ENCODE measurements at places on chromosomes 5 and 9.
A peak's percentile ranks its signal among the peaks of the same experiment; 100 is the strongest.

DNA sequence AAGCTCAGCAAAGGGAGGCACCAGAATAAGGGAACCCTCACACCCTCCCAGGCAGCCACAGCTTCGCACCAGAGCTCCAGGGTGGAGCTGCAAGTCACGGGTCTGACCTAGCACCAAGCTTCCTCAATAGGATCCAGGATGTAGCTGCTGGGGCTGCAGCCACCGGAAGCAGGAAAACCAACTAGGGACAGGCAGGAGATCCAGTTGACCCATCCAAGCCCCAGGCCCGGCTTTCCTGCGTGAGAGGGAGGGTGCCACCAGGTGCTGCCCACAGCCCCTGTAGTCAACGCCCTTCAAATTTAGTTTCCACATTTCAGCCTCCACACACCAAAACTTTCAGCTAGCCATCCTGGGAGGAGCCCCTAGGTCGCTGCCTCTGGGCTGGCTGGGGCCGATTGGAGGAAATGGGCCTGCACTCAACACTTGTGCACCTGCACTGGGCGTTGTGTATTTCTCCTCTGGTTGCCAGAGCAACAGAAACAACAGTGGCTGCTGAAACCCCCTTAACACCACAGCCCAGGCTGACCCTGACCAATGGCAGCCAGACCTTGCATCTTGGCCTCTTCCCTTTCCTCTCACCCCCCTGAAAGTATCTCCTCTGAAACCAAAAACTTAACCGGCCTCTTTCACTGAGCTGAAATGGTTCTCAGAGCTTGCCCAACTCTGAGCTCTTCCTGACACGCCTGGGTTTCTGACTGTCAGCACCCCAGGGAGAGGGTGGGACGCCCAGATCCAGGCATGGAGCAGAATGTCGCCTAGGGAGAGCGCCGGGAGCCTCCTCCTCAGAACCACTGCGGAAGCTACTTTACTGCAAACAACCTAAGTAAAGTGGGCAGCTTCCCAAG, 226.5 kb upstream of the MAP3K1 start:
- peak; percentile 34 for DNase-seq

GRCh38 chr5:179110528-179110927, 50.4 kb downstream of the ZNF354C start:
- DNase-seq: no peak

GRCh38 chr5:145856285-145856818, 16.5 kb downstream of the GRXCR2 start:
- no peak for DNase-seq

GRCh38 chr9:84592918-84593317, 76.6 kb upstream of the NTRK2 start:
- DNase-seq: no peak

- DNase-seq: no peak
Measured at GRCh38 chr9:129655154-129655553, 10.3 kb upstream of the PRRX2 start.

DNA sequence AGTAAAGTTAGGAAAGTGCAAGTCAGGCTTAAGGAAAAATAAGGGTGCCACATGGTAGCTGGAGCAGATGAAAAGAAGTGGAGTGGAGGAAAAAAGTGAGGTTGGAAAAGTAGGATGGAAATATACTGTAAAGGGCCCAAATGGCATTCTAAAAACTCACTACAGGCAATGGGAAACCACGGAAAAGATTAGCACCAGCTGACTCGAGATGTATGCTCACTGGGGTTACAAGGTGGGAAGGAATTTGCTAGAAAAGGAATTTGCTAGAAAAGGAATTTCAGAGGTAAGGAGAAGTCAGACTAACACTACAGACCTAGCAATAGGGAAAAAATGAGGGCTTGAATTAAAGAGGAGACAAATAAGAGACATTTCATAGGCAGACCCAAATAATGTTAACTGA, 3.6 kb downstream of the PSMD5 start:
- DNase-seq: no peak

DNA sequence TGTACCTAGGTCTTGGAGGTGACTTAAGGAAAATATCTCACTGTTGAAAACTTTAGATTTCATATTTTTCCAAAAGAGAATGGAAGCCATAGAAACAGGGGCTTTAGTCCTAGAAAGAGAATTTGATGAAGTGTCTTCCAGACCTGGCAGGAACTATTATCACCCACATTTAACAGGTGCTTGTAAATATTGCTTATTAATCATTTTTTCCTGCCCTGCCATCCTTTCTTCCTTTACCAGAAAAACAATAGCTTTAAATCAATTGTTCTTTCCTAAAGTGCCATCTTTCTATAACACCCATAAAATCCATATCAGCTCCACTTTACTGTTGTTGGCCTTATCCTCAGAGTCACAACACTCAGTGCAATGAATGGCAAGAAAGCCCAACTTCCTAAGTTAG, 350.9 kb downstream of the YTHDC2 start:
- DNase-seq: no peak

DNA sequence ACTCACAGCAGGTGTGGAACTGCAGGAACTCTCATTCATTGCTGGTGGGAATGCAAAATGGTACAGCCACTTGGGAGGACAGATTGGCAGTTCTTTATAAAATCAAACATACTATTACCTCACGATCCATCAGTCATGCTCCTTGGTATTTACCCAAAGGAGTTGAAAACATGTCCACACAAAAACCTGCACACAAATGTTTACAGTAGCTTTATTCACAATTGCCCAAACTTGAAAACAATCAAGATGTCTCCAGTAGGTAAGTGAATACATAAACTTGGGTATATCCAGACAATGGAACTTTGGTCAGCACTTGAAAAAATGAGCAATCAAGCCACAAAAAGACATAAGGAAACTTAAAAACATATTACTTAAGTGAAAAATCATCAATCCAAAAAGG, 215.5 kb downstream of the IRX1 start:
- DNase-seq: no peak

GRCh38 chr9:22257026-22257816, 189.4 kb upstream of the DMRTA1 start:
- DNase-seq: no peak

- DNase-seq: no peak
Measured at GRCh38 chr5:9468060-9468388, 77.9 kb downstream of the SEMA5A start.

DNA sequence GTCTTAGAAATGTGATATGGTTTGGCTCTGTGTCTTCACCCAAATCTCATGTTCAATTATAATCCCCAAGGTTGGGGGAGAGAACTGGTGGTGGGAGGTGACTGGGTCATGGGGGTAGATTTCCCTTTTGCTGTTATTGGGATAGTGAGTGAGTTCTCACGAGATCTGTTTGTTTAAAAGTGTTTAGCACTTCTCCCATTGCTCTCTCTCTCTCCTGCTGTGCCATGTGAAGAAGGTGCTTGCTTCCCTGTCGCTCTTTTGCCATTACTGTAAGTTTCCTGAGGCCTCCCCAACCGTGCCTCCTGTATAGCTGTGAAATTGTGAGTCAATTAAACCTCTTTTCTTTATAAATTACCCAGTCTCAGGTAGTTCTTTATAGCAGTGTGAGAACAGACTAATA, 203.6 kb downstream of the ASTN2 start:
- no peak for DNase-seq

DNA sequence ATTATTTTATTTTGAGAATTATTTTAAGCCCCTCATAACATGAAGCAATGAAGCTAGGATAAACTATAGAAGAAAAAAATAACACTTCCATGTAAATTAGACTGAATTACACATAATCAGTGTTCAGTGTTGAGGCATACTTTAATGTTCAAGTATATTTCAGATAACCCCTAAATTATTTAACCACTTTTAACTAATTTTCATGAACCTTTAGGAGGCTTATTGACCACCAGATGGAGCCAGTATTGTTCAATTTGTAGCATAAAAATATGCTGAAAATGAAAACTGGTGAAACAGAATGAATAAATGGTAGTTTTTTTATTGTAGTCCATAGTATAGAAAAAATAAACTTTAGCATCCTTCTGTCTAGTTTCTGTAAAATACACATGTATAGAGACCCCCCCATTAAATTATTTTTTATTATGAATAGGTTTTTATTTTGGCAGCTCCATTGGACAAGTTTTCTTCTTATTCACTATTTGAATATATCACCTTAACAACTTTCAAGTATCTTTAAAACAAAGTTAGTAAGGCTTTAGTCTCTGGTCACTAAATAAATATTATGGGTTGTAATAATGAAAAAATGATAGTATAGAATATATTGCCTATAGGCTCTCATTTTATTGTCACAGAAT, 190.1 kb downstream of the CWC27 start:
- no peak for DNase-seq

DNA sequence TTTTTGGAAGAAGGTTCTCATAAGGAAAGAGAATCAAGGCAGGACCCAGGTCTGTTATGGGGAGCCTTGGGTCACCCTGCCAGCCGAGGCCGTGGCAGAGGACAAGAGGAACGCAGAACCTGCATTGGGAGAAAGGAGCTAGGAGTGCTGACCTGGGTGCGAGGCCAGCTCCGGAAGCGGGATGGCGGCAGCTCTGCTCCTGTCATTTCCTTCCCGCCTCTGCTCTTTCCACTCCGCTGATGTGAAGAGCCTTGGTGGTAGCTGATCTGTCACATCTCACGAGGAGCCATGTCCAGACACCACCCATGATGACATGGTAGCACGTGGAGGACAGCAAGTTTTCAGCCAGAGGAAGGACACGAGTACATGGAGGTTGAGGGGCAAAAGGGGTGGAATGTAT, 109.5 kb upstream of the COL5A1 start:
- DNase-seq: no peak

DNA sequence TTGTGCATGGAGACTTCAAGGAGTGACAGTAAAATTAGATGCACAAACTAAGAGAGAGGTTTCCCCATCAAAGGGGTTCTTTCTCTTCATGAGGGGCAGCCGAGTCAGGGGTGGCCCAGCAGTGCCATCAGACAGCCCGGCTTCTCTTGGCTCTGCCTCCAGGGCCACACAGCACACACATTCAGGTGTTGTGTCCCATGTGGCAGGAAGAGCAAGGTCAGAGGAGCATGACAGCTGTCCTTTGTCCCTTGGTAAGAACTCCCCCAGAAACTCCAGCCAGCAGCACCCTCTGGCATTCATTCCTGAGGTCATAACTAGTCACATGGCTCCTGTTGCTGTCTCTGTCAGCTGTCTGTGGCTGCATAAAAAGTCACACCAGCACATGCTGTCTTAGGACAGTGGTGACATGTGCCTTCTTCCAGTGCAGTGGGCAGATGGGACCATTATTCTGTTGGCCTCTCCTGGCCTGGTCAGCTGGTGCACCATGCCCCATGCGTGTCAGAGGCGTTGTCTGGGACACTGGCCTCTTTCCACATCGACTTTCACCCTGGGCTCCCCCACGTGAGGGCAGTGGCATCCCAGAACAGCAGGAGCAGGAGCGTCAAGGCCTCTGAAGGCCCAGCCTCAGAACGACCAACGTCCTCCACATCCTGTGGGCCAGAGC, 78.4 kb upstream of the OTULINL start:
- DNase-seq: no peak

DNA sequence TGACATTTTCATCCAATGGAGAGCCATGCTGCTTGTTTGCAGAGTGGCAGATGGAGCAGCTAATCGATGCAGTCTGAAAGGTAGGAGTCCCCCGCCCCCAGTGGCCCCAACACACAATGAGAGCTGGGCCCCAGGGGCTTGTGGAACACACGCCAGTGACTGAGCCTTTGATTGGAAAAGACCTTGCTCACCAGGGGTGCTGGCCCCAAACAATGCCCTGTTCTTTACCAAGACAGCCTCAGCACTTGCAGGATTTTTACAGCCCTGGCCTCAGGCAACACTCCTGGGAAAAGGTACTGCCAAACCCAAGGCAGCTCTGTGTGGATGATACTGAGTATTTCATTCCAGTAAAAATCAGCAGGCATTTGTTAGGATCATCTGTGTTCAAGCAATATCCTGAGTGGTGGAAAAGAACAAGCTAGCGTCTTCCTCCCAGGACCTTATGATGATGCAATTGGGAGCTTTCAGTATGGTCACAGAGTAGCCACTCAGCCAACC, 276.8 kb upstream of the CLINT1 start:
- DNase-seq: no peak

- no peak for DNase-seq
Measured at GRCh38 chr9:138098908-138099791, 221.6 kb downstream of the CACNA1B start.

DNA sequence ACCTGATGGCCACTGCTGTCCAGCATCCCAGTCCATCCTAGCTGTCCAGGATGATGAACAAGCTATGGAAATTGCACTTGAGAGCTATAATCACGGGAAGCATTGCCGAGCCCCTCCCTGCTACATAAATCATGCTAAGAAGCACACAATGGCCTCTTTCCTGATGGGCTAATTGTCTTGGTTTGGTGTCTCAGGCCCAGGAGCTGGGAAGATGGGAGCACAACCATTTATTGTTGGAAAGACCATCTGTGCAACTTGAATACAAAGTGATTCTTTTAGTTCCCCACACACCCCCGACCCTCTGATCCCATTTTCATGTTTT, 80.4 kb downstream of the RGS3 start:
- DNase-seq: no peak

DNA sequence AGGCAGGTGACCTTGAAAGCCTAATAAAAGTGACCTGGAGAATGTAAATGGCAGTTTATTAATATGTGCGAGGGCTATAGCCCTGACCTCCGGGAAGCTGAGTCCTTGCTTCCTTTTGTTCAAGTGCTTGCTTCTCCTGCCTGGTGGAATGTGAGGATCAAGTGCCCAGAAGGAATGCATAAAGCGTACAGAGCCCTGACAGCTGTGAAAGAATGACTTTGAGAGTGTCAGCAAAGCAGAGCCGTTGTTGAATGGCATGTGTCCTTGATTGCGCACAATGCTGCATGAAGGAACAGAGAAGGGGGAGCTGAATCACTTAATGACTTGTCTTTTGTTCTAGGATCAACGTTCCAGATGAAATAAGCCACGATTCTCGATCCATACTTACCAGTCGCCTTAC, 133.0 kb downstream of the SLF1 start:
- DNase-seq: no peak

DNA sequence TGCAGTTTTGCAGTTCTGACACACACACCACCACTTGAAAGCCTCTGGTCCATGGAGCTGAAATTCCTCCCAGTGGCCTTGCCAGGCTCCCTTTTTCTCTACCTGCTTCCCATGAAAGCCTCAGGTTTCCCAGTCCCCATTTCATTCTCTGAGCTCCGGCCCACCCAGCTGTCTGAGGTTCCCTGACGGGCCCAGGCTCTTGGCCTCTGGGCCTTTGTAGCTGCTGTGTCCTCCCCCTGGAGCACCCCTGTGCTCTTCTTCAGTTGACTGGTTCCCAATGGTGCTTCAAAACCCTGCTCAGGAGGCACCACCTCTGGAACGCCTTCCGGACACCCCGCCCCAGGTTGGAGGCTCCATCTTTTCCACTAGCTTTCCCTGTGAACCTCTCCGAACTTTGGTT, 155.9 kb upstream of the SHB start:
- DNase-seq: no peak

DNA sequence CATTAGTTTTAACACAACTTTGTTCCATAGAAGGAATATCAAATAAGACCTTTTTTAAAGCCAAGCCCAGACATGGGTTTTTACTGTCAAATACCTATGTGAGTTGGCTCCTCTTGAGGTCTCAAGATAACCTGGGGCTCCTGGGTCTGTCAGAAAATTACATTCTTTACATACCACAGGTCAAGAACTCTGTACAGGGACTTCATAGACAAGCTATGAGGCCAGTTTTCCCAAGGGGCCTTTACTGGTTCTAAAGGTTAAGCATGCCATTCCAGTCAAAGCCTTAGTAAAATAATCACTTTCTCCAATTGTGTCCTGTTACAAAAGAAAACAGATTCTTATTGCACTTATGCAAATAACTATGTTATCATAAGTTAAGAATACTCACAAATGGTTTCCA, 15.5 kb upstream of the SMC2 start:
- no peak for DNase-seq
